ENCODE measurements at places on chromosomes 3 and 15.
A peak's percentile ranks its signal among the peaks of the same experiment; 100 is the strongest.

- H3K27me3 ChIP-seq = no peaks in the 10 kb centered on the region
- no peaks in the 10 kb centered on the region for H3K4me1 ChIP-seq
- H3K27ac ChIP-seq = peak overlapping the region; percentile 34
- no peak overlapping the region for H3K4me3 ChIP-seq
Measured at GRCh38 chr3:177465257-177465642, 268.0 kb upstream of the TBL1XR1 start.

DNA sequence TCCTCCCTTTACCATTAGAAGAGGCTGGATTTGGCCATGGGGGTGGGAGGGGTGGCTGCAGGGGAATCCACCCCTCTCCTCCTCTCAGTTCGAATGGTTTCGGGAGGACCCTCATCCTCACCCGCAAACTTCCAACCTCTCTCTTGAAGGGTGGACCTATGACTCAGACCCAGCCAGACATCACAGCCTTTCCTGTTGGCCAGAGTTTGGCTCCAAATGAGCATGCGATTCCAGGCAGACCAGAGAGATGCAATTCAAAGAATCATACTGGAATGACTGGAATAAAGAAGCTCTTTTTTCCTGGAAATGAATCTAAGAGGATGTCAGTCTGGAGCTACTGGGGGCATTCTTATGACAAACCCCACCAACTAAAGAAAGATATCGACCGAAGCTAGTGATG lies 516.7 kb upstream of the MDFIC2 start:
- H3K4me1 ChIP-seq = no peaks in the 10 kb centered on the region
- DNase-seq = no peak
- H3K4me3 ChIP-seq = no peak overlapping the region
- H3K27me3 ChIP-seq = no peaks in the 10 kb centered on the region
- H3K36me3 ChIP-seq = no peaks in the 10 kb centered on the region

DNA sequence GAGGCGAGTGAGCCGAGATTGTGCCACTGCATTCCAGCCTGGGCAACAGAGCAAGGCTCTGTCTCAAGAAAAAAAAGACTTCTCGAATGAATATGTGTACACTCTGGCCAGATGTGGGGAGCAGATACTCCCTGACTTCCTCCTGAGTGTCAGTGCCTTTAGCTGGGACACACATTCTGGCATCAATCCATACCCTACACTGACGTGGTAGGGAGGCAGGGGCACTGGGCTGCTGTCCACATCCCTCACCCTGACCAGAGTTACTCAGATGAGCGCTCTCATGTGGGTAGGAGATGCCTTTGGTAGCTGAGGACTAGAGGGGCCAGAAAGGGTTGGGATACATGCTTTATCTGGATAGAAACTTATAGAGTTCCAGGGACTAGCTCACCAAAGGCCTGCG lies 15.6 kb downstream of the LIMD1 start:
- no peak for DNase-seq
- no peak overlapping the region for H3K27ac ChIP-seq
- no peak overlapping the region for H3K4me3 ChIP-seq
- no peaks in the 10 kb centered on the region for H3K27me3 ChIP-seq
- H3K36me3 ChIP-seq = no peaks in the 10 kb centered on the region

DNA sequence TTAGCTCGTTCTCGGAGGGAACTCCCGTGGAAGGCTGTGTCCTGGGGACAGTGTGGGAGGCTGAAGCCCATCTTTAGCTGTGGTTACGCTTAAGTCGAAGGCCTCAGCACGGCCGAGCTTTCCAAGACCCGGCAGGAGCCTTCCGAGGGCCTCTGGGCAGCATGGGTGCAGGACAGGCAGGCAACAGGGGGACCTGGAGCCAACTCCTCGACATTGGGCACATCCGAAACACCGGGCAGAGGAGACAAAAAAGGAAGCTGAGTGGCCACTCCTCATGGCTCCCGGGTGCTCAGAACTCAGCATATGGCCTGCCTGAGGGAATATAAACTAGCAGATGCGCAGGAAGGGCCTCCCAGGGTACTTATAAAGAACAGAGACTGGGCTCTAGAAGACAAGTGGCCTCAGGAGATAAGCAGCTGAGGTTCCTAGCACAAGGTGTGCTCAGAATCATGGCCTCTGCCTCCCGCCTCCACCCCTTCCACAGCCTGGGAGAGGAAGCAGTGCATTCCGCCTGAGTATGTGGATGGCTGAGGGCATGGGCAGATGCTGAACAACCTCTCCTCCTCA lies 34.1 kb downstream of the ABTB1 start:
- peak overlapping the region; percentile 78 for H3K27ac ChIP-seq
- DNase-seq = no peak
- H3K4me3 ChIP-seq = no peak overlapping the region
